ENCODE measurements at places on chromosomes 12 and 14. TPM values are rescaled to one million over a fixed set of nuclear protein-coding genes. Genes with fewer than 3 reads are reported as not detected.
A peak's percentile ranks its signal among the peaks of the same experiment; 100 is the strongest.

APOLD1 gene
- total RNA-seq, result 12.1 TPM

FBXO33 gene
- 19.0 TPM for total RNA-seq

GRCh38 chr14:54778618-54779345 lies 123.8 kb downstream of the GCH1 start:
- no peak for DNase-seq

EML5 gene
- 2.2 TPM for total RNA-seq

TMEM63C gene
- total RNA-seq, result 1.4 TPM

PROX2 gene
- total RNA-seq, result 0.69 TPM

DNA sequence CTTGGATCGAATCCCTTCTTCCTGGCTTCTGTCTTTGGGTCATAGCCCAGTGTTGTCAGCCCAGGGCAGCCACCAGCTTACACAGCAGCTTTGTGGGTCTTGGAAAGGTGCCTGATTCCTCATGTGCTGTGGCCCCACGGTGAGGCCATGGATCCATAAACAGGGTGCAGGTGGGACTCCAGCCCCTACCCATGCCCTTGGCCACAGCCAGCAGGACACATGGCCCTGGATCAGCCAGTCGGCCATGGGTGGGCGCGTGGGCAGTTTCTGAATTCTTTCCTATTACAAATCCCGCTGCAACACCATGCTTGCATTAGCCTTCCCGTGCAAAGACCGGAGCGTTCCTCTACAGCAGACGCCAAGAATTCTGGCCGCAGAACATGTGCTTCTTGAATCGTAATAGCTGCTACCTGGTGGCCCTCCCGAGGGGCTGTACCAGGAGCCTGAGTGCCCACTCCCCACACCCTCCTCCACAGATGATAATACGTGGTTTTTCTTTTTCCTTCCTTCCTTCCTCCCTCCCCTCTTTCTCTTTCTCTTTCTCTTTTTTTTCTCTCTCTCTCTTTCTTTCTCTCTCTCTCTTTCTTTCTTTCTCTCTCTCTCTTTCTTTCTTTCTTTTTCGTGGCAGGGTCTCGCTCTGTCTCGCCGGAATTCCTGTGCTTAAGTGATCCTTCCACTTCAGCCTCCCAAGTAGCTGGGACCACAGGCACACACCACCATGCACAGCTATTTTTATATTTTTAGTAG lies 2.9 kb upstream of the MMP17 start:
- DNase-seq, result no peak

TPPP2 gene
- not detected for total RNA-seq

DNA sequence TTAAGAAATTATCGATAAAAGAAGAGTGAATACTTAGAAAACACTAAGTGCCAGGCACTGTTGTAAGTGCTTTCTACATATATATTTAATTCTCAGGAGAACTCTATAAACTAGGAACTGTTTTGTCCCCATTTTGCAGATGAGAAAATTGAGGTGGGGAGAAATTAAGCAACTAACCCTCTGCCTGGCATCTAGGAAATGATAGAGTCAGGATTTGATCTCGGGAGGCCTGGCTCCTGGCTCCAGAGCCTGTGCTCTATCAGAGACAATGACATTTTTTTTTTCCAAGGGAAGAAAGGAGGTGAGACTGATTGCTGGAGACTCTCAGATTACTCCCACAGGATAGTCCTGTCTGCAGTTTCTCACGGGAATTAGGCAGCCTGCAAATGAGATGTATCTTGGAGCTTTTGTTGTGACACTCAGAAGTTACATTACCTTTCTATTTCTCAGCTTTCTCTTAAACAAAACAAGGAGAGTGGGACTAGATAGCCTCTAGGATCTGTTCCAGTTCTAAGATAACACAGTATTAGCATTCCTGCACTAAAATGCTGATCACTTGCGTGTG lies 1.4 kb upstream of the FAM234B start:
- DNase-seq, result no peak

AJUBA gene
- 1.3 TPM for total RNA-seq

- DNase-seq, result no peak
These were observed 132.0 kb upstream of the NOVA1 start for GRCh38 chr14:26729851-26730250.

GRCh38 chr12:96136725-96137378 lies 57.3 kb upstream of the ELK3 start:
- DNase-seq, result no peak

ARHGEF40 gene
- 0.28 TPM for total RNA-seq

DNA sequence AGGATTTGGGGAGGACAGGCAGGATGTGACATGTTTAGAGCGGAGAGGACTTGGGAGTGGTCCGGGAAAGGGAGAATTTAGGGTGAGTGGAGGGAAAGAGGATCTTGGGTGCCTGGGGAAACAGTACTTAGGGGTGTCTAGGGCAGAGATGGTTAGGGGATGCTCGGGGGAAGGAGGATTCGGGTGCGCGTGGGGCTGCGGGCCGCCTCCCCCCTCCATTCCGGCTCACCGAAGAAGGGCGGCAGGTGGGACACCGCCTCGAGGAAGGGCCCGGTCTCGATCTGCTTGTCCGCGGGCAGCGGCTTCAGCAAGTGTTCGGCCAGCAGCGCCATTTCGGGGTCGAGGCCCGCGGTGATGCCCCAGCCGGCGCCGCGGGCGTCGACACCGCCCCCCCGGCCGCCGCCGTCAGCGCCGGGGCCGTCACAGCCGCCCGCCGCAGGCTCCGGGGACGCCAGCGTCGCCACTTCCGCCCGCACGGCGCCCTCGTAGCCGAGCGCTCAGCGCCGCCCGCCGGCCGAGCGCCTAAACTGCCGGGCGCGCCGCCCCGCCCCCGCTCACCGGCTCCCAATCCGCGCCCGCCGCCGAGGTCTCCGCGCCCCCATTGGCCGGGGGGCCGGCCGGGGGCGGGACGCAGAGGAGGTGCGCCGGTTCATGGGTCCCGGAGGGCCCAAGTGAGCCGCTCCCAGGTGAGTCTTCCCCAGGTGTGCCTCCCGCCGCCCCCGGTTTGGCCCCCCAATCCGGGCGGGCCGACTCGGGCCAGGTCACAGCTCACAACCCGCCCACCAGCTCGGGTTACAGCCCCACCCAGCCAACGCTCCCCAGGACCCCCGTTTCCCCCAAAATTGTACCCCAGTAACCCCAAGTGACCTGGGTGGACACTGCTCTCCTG lies at the start of gene GLTP:
Gene GLTP (minus strand): TSS at position 499 of the 889 bp plus-strand sequence. CDS start 167 bp downstream, at position 332.
- peak; percentile 98 for DNase-seq

GRCh38 chr14:92108345-92109254 lies 2.2 kb upstream of the ATXN3 start:
- DNase-seq, result no peak

DNA sequence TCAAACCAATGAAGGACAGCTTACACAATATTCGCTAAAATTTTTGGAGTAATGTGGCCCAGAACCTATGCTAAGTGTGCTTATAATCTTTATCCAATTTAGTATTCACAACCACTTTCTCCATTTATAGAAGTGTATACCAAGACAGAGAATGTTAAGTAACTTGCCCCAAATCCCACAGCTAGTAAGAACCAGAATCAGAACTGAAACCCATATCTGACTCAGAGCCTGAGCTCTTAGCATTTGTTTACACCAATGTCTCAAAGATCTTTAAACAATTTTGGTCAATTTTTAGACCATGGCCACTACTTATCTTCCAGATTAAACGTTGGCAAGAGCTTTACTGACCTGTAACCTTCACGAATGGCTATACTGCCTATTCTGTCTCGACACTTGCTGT lies 53.0 kb downstream of the PAPLN start:
- DNase-seq, result no peak

DNA sequence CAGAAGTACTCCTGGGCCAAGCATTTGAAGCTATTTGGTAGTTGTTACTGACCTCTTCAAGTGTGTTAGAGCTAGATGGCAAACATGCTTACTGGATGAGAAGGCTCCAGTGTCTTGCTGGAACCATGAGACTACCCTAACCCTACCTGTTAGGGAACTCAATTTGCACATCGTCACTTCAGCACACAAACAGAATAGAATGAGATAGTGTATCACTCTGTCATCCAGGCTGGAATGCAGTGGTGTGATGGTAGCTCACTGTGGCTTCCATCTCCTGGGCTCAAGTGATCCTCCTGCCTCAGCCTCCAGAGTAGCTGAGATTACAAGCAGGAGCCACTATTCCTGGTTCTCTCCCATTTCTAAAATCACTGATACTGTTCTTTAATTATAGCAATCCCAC lies 417.0 kb upstream of the ATXN7L3B start:
- no peak for DNase-seq

DYNLL1 gene
- 146 TPM for total RNA-seq

CCDC85C gene
- total RNA-seq, result 13.3 TPM

- DNase-seq, result no peak
These were observed 127.4 kb downstream of the KCNK10 start for GRCh38 chr14:88195676-88196075.

GRCh38 chr12:57276935-57277563 lies 26.1 kb upstream of the STAC3 start:
- no peak for DNase-seq

SLC17A8 gene
- total RNA-seq, result not detected

FSCB gene
- not detected for total RNA-seq

RERGL gene
- total RNA-seq, result not detected

- DNase-seq, result no peak
These were observed 27.7 kb upstream of the JDP2 start for GRCh38 chr14:75399843-75400775.

- DNase-seq, result no peak
These were observed 47.7 kb downstream of the ELK3 start for GRCh38 chr12:96241846-96242256.

DNA sequence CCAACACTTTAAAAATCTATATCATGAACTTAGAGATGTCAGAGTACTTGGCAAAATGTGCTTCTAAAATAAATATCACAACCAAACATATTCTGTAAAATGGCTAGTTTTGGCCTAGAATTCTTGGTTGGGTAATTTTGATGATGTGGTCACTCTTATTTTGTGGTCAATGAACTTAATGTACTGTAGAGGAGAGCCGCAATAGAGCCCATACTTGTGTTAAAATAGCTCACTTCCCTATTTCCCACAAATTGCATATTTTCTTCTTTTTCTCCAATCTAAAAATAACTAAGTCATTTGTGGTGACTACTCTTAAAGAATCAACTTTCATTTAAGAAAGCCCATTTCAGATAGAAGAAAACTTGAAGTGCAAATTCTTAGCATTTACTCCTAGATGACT lies 619.4 kb downstream of the CCER1 start:
- no peak for DNase-seq

DNA sequence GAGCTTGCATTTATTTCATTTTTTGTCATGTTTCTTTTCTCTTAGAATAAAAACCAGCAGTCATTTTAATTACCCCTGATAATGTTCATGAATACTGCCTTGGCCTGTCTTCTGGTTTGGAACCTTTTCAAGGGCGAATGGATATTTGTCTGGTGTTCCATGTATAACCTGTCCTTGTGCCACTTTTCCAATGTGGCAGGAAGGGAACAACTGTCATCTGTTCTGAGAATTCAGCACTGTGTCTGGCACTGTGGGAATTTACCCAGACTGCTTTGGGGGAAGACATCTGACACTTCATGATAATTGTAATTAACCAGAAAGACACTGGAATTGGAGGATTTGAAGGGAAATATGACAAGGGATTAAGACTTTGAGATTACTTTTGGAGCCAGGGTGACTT lies 352.8 kb downstream of the APAF1 start:
- DNase-seq, result no peak

DNA sequence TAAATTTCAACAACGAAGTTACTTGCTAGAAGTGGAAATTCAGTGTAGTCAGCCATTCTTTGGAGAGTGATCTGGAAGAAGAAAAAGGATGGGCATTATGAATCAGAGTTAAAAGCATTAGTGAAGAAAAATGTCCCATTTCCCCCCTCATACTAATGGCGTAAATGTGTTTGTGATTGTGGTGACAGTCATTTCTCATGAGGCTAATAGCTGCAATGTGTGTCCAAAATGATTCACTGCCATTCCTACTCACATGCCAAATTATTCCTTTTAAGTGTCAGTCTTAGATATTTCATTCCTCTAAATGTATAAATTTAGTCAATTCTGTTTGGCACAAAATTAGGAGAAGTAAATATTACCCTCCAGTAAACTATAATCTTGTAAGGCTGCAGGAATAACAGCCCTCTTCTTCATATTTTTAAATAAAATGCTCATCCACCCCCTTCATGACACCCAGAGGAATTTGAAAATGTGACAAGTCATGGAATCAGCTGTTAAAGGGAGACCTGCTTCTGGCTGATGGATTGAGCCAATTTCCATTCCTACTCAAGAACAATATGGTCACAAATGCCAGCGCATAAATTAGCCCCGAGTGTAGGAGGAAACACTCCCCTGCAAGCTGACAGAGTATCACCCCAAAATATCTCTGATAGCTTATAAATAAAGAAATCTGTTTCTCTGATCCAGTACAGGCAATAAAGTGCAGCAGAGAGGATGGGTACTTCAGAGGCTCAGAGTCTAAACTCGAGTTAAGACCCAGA lies 912.3 kb upstream of the SEL1L start:
- DNase-seq, result no peak

GRCh38 chr14:54804538-54805041 lies 98.0 kb downstream of the GCH1 start:
- DNase-seq, result no peak

DNA sequence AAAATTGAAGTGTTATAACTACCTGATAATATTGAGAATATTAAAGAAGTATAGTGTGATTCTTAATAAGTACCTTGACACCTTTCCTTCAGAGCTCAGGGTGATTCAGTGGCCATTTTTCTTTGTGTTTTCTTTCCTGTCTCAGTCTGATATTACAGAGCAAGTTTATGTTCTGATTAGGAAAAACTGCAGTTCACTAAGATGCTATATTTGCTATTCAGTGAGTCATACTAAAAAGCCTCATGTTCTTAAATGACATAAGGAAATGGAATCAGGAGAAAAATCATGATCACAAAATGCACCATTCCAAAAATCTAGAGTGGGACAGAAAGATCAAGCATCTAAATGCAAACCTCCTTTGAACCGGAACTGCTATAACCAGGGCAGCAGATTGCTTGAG lies 390.6 kb upstream of the ATP2B1 start:
- no peak for DNase-seq

KLC1 gene
- total RNA-seq, result 200 TPM

GRCh38 chr12:117098361-117099217 lies 627 bp downstream of the TESC start:
- DNase-seq, result peak; percentile 48

- no peak for DNase-seq
These were observed 184.6 kb downstream of the SLC6A15 start for GRCh38 chr12:84727961-84728360.

POTEM gene
- not detected for total RNA-seq

- no peak for DNase-seq
These were observed 33.5 kb downstream of the UNC79 start for GRCh38 chr14:93464271-93464670.
